ENCODE measurements at places on chromosomes 4 and X. TPM values are rescaled to one million over a fixed set of nuclear protein-coding genes. Genes with fewer than 3 reads are reported as not detected.

GRCh38 chr4:54908763-54909162 lies 216.6 kb downstream of the KDR start:
- H3K4me3 ChIP-seq = no peak overlapping the region
- H3K27me3 ChIP-seq = no peaks in the 10 kb centered on the region
- no peaks in the 10 kb centered on the region for H3K4me1 ChIP-seq
- no peak overlapping the region for H3K27ac ChIP-seq
- no peaks in the 10 kb centered on the region for H3K36me3 ChIP-seq

Gene ADGRG4
- total RNA-seq = not detected

- peaks cover 38% of the 10 kb centered on the region for H3K4me1 ChIP-seq
- H3K36me3 ChIP-seq = no peaks in the 10 kb centered on the region
- peak overlapping the region; percentile 71 for H3K27ac ChIP-seq
Observed at GRCh38 chr4:10688022-10688421, 3.5 kb upstream of the CLNK start.

DNA sequence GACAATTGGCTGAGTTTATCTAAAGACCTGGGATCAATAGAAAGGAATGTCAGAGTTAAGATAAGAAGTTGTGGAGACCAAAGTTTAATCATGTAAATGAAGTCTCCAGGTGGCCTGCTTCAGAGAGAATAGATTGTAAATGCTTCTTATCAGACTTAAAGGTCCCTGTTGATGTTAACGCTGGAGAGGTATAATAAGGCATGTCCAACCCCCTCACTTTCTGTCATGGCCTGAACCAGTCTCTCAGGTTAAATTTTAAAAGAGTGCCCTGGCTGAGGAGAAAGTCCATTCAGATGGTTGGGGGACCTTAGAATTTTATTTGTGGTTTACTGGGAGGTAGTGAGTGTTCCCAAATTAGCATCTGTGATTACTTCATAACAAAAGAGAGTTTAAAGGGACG lies 86.7 kb downstream of the AKAP4 start:
- DNase-seq = no peak
- no peak overlapping the region for H3K4me3 ChIP-seq
- H3K27ac ChIP-seq = no peak overlapping the region
- no peaks in the 10 kb centered on the region for H3K27me3 ChIP-seq
- no peaks in the 10 kb centered on the region for H3K36me3 ChIP-seq

DNA sequence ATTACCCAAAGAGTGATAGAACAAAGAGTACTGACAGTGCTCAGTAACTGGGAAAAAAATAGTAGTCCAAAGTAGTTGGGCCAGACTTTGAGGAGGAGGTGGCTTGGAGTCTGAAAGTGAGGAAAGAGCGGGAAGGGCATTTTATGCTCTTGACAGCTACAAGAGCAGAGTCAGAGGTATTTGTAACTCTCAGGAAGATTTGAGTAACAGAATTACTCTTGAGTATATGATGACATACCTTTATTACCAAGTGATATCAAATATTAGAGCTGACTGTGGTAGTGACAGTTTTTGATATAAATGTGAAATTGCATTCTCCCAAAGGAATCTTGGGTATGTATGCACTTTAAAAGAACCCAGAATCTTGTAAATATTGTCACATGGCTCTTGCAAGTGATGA lies 2.2 kb downstream of the SLAIN2 start:
- H3K4me3 ChIP-seq = peak overlapping the region; percentile 94
- H3K4me1 ChIP-seq = no peaks in the 10 kb centered on the region
- no peaks in the 10 kb centered on the region for H3K36me3 ChIP-seq
- no peak for DNase-seq

DNA sequence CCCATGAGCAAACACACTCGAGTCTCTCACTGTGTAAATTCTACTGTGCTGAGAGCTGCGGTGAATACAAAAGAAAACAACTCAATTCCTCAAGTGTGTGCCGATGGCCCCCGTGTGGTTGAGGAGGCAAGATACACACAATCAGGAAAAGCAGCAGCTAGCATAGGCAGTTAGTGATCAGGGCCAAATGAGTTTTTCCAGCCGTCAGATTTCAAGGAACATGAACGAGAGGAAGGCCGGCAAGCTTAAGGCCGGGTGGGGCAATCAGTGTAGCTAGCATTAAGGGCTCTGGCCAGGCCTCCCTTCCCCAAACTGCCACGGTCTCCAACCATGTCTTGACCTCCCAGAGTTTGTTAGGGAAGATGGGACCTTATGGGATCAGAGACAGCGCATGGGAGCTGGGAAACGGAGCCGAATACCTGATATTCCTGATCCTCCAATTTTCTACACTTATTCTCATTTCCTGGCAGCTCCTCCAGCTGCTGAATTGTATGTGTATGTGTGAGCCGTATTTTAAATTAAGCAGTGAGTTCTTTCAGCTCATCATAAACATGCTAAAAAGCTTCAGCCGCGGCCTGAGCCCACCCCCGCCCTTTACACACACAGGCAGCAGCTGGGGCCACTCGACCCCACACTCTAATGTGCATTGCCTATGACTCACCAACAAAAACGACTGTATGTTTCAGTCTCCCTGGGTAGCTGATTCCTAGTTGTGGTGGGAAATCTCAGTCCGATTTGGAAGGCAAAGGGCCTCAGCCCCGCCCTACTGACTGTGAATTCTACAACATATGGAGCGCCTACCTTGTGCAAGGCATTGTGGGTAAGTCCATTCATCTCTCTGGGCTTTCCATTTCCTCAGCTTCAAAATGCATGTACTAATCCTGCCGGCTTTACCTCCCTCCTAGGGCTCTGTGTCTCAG lies 59.9 kb downstream of the RTL9 start:
- no peak overlapping the region for H3K27ac ChIP-seq
- DNase-seq = no peak
- peaks cover 5% of the 10 kb centered on the region for H3K4me1 ChIP-seq
- no peaks in the 10 kb centered on the region for H3K27me3 ChIP-seq
- no peaks in the 10 kb centered on the region for H3K36me3 ChIP-seq
- H3K4me3 ChIP-seq = no peak overlapping the region

DNA sequence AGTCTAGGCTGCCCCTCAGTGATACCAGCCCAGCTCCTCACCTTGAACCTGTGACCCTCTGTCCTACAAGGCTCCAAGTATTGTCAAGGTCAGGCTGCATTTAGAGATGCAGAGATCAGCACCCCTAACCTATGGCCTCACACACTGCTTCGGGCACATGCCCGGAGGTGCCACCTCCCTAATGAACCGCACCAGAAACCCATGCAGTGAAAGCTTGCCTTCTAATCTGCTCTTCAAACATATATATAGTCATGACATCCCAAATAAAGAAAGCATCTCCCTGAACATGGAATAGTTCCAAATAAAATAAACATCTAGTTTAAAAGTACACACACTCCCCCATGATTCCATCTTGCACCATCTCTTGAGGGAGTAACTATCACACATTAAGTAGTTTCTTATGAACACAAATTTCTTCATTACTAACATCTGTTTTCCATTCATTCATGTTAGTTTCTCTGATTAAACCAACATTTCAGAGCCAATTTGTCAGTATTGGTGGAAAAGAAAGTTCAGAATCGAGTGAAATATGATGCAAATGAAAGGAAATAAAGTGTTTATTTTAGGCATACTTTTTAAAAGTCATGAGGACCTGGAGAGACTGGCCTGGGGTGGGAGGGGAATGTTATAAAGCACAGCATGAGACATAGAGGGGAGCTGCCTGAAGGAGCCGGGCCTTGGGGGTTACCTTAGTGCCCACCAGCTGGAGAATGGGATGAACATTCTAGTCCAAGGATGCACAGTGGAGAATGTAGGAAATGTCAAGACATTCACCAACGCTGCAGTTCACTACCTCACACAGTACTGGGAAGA lies 19.2 kb downstream of the CC2D2A start:
- no peak overlapping the region for H3K27ac ChIP-seq
- H3K4me1 ChIP-seq = no peaks in the 10 kb centered on the region
- no peaks in the 10 kb centered on the region for H3K27me3 ChIP-seq
- H3K4me3 ChIP-seq = no peak overlapping the region
- DNase-seq = no peak

Gene CENPI
- 15.8 TPM for total RNA-seq

- DNase-seq = no peak
- H3K36me3 ChIP-seq = no peaks in the 10 kb centered on the region
- no peaks in the 10 kb centered on the region for H3K27me3 ChIP-seq
Observed at GRCh38 chr4:15147714-15148113, 145.4 kb downstream of the CPEB2 start.

DNA sequence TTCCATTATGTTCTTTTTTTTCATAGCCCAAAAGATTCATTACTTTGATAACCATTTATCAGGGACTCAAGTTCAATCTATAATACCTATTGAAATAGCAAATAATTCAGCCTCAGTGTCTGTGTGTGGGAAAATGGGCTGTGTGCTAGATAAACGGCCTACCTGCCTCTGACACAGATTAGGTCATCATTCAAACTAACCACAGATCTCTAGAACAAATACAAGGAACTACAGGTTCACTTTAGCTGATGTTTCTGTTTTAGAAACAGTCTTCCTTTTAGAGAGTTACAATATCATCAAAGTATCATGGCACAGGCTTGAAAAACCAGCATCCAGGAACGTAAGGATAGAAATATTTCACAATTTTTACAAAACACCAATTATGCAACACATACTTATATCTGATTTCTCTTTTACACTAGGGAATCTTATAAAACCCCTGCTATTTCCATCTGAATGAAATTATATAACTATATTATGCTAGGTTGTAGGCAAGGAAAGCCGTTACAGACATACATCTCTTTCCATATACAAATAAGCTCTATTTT lies 56.6 kb upstream of the MAB21L2 start:
- no peaks in the 10 kb centered on the region for H3K36me3 ChIP-seq
- no peaks in the 10 kb centered on the region for H3K4me1 ChIP-seq
- H3K27me3 ChIP-seq = no peaks in the 10 kb centered on the region
- H3K4me3 ChIP-seq = no peak overlapping the region

GRCh38 chrX:32489125-32489524 lies 722.2 kb downstream of the DMD start:
- no peaks in the 10 kb centered on the region for H3K27me3 ChIP-seq
- DNase-seq = no peak
- no peaks in the 10 kb centered on the region for H3K4me1 ChIP-seq
- H3K4me3 ChIP-seq = no peak overlapping the region
- no peak overlapping the region for H3K27ac ChIP-seq
- no peaks in the 10 kb centered on the region for H3K36me3 ChIP-seq

Gene MAP7D3
- total RNA-seq = 11.3 TPM

GRCh38 chr4:26161030-26161824 lies 159.6 kb upstream of the RBPJ start:
- H3K27ac ChIP-seq = no peak overlapping the region
- no peaks in the 10 kb centered on the region for H3K27me3 ChIP-seq
- no peak overlapping the region for H3K4me3 ChIP-seq

Gene GATA1
- total RNA-seq = 0.36 TPM

DNA sequence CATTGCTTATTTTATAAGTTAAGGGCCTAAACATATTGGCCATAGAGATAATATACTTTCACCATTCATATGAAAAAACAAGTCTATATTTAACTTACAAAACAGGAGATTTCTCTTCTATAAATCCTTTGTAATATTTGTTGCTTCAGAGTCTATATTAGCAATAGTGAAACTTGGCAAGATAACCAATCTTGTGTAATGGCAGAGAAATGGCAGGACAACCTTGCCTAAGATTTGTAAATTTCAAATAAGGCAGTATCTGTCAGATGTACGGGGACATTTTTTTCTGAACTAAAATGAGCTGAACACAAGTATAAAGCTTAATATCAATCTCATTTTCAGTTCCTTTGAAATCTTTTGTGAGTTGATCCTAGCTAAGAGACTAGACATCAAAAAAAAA lies 17.8 kb upstream of the CPEB2 start:
- no peak overlapping the region for H3K4me3 ChIP-seq
- H3K27me3 ChIP-seq = no peaks in the 10 kb centered on the region
- H3K27ac ChIP-seq = no peak overlapping the region
- no peaks in the 10 kb centered on the region for H3K36me3 ChIP-seq
- no peaks in the 10 kb centered on the region for H3K4me1 ChIP-seq

GRCh38 chr4:153232768-153233167 lies 28.5 kb downstream of the TRIM2 start:
- no peaks in the 10 kb centered on the region for H3K4me1 ChIP-seq
- H3K36me3 ChIP-seq = no peaks in the 10 kb centered on the region
- H3K27ac ChIP-seq = no peak overlapping the region
- no peak overlapping the region for H3K4me3 ChIP-seq
- H3K27me3 ChIP-seq = peaks cover under 1% of the 10 kb centered on the region
- no peak for DNase-seq

Gene ABHD18
- 11.1 TPM for total RNA-seq

- H3K27ac ChIP-seq = no peak overlapping the region
- no peak overlapping the region for H3K4me3 ChIP-seq
- no peaks in the 10 kb centered on the region for H3K36me3 ChIP-seq
- H3K4me1 ChIP-seq = no peaks in the 10 kb centered on the region
- DNase-seq = no peak
- H3K27me3 ChIP-seq = no peaks in the 10 kb centered on the region
Observed at GRCh38 chr4:5755161-5755560, 44.2 kb downstream of the EVC start.
